ENCODE measurements at places on chromosomes 4 and X.

DNA sequence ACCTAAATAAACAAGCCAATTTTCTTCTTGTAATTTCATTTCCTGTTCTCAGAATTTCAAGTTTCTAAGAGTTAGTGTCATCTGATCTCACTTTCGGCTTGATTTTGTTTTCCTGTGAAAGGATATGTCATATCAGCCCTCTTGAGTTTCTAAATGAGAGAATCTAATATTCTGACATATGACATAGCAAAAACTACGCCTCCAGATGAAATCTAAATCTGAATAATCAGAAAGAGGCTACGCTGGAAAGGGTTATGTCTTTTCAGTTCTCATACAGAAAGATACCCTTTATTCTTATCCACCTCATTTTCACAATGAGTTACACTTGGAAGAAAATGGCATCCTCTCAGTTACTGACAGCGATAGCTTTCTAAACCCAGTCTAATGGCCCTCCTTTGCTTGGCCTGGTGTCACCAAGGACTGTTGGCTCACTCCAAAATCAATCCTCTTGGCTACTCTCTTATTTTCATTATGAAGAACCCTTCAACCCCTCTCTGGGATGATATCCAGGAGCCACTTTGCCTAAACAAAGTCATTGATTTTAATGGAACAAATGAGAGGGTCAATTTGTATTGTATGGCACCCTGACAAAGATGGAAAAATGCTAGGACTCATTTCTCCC, 65.6 kb downstream of the ASB9 start:
- DNase-seq, result no peak

GRCh38 chr4:828641-829271, 2.8 kb upstream of the CPLX1 start:
- DNase-seq, result no peak

DNA sequence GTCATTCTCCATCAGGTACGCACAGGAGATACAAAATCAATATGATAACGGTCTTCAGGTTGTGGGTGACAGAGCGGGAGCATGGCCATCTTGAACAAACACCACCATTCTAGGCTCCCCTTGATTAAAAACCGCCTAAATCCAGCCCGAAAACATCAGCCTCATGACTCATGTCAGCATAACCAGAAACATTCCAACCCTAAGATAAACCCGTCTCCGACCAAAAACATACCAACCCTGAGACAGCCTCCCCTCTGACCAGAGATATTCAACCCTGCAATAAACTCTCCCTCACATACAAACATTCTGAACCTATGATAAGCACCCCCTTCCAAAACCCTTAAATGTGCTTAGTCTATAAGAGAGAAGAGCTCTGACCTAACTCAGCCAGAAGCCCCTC, 157.9 kb downstream of the DHRSX start:
- DNase-seq, result no peak

DNA sequence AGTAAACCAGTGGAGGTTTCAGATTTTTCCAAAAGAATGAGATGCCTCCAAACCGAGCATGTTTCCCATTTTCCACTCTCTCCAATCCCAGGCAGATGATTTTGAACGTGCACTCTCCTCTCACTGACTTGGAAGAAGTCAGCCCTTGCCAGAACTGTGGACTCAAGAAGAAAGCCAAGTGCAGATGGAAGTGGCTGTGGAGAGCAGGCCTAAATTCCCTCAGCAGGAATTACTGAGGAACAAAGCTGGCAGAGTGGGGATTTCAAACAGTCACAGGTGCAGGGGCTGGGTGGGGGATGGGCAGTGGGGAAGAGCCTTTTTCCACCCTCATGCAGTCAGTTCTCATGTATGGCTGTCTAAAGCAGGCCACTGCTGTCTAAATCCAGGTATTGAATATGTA, 83.5 kb upstream of the PLAC1 start:
- no peak for DNase-seq

GRCh38 chrX:125205133-125205917, 114.3 kb upstream of the TEX13C start:
- peak; percentile 45 for DNase-seq

Data from COLO829 (cell line).